ENCODE measurements at places on chromosomes 12 and 14. TPM values are rescaled to one million over a fixed set of nuclear protein-coding genes. Genes with fewer than 3 reads are reported as not detected.

- DNase-seq, result no peak
Observed at GRCh38 chr12:128450810-128451209, 183.8 kb downstream of the TMEM132C start.

GRCh38 chr12:1319212-1319611 lies 275.2 kb downstream of the FBXL14 start:
- no peak for DNase-seq

The TAS2R20 gene
- total RNA-seq, result 1.2 TPM

The GZMB gene
- not detected for total RNA-seq

- no peak for DNase-seq
Observed at GRCh38 chr12:133233993-133234564, 1.6 kb downstream of the ANHX start.

The AMN gene
- not detected for total RNA-seq

DNA sequence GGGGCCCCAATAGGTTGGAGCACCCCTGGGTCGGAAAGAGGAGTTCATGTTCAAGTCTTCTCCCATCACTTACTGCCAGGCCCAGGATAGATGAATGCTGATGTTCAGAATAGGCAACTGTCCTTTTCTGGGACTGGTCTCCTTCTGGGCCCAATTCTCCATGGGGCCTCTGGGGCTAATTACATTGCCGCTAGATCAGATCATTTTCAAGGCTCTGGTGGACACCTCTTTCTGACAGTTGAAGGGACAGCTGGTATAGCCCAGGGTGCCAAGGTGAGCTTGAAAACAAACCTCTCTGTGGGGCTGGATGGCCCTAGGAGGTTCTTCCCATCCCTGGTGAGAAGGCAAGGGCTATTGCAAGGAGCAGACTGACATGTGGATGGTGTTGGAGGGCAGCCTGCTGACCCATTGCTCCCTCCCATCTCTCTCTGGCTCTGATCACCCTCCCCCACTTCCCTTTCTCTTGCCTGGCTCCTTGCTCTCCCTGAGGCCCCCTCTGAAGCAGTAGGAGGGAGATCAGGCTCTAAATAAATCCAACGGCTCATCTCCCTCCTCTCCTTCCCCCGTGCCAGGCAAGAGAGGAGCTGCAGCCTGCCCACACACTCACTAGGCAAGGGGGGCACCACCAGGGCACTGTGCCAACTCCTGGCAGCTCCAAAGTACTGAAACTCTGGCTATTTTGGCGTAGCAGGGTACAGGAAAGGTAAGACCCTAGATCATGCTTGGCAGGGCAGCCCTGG lies 1.9 kb downstream of the CACNB3 start:
- no peak for DNase-seq

- no peak for DNase-seq
Observed at GRCh38 chr14:91232603-91233002, 11.9 kb downstream of the GPR68 start.

DNA sequence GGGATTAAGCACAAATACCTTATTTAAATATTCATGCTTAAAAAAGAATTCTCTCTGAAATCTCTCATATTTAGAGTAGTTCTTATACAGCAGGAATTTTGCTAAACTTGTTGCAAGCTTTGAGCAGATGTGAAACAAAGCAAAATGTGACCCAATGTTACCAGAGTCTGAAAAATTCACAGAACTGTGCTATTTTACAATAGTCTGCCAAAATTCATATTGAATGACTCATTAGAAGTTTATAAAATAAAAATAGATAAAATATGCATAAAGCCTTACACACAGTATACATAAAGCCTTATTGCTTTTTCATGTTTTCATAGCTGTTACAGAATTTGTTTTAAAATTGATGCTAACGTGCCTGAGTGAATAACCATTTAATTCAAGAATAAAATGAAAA lies 17.8 kb upstream of the RHOJ start:
- DNase-seq, result no peak

- DNase-seq, result no peak
Observed at GRCh38 chr12:84313323-84313675, 599.3 kb downstream of the SLC6A15 start.

GRCh38 chr12:46342562-46343033 lies 30.0 kb downstream of the SLC38A2 start:
- DNase-seq, result no peak

DNA sequence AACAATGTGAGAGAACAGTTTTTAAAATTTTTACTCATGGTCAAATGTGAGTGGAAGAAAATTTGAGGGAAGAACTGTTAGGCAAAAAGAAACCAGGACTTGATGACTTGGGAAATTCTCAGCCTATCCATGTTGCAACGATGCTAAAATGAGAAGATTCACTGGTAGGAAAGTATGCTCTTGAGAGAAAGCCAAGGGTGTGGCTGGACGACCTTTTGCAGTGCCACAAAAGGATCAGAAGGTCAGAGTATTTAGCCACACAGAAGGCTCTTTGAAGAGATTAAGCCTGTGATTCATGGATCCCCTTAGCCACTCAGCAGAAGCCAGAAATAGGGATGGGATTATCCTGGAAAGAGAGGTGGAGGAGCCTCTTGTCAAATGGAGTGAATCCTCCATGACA lies 336.8 kb downstream of the LRIG3 start:
- DNase-seq, result no peak

DNA sequence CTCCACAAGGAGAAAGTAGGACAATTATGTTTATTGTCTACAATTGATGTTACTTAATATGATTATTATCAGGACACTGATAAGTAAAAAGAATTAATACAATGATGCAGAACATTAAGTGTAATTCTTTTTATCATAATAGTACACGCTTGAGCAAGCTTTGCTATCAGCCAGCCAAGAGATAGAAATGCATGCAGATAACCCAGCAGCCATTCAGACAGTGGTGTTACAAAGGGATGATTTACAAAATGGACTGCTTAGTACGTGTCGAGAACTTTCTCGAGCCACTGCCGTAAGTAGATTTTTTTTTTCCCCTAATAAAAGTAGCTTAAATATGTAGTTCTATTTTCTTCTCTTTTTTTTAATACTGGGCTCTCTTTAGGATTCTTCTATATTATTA lies 116.9 kb upstream of the AEBP2 start:
- DNase-seq, result no peak

The LMO3 gene
- total RNA-seq, result 66.1 TPM

DNA sequence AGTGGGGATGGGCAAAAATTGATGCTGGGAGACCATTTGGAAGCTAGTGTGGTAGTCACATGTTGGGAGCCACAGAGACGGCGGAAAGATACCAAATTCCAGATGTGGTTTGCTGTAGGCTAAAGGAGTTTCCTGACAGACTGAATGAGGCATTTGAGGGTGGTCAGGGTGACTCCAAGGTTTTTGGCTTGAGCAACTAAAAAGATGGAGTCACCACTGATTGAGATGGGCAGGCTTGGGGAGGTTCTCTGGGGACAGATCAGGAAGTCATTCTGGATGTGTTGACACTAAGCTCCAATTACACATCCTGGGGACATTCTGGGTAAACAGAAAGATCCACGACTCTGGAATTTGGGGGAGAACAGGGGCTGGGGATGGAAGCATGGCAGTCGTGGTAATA lies 15.5 kb upstream of the SERPINA9 start:
- no peak for DNase-seq

DNA sequence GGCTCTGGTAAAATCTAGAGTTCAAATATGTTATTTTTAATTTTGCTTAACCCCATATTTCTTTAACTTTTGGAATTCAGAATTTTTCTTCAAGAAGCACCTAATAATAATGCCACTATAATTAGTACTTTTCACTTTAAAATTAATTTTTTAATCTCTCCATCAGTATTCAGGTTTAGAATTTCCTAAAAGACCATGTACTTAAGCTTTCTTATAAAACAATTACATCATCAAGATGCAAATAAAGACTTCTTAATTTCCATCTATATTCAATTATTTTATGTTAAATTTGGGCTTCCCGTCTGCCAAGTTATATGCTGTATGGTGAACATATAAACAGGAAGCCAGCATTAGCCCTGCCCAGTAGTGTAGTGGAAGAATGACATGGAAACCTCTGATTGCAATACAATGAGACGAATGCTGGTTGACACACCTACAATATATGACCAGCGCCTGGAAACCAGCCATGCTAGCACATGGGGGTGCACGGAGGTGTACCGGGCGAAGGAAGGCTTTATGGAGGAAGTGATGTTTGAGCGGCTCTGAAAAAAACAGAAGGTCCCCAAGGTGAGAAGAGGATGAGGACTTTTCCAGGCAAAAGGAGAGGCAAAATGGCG lies 82.2 kb downstream of the LLPH start:
- no peak for DNase-seq

The CLEC14A gene
- total RNA-seq, result 35.0 TPM

DNA sequence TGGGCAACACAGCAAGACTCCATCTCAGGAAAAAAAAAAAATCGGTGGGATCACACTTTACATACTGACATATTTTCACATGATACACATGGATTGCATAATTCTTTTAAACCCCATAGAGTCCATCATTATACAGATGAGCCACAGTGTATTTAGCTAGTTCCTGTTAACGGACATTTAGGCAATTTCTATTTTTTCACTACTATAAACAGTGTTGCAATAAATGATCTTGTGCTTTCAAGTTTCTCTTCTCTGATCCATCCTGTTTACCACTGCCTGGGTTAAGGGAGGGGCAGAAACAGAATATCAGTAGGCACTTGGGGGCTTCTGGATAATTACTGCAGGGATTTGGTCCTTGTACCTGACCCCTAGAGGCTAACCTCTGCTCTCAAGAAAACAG lies 43.4 kb upstream of the SPTLC2 start:
- no peak for DNase-seq

GRCh38 chr12:57764662-57765002 lies 2.2 kb downstream of the CYP27B1 start:
- DNase-seq, result no peak

- peak; percentile 55 for DNase-seq
Observed at GRCh38 chr12:131194166-131194565, 240.5 kb downstream of the ADGRD1 start.

DNA sequence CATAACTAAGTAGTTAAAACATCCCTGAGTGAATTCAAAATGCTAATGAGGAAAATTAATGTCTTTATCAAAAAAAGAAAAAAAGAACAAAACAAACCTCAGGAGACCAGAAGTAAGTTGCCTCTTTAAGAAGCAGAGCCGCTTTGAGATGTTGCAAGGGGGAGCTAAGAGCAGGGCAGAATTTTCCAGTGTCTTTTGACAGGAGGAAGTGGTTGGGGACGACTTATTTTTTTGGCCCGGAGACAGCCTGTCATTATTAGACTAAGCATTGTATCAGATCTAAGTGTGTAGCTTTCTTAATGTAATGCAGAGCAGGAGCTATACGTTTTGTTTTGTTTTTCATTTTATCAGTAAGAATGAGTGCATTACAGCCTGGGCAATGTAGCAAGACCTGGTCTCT lies 206.6 kb downstream of the CACNA1C start:
- no peak for DNase-seq

DNA sequence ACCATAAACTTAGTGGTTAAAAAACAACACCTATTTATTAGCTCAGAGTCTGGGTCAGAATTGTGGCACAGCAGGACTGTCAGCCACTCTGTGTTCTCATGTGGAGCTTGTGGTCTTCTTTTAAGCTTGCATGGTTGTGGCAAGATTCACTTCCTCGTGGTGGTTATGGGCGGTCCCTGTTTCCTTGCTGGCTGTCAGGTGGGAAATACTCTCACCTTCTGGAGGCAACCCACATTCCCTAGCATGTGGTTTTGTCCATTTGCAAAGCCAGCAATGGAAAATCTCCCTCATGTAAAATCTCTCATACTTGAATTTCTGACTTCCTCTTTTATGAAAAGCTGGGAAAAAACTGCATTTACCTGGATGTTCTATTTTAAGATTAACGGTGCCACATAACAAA lies 229.8 kb downstream of the ALX1 start:
- no peak for DNase-seq

DNA sequence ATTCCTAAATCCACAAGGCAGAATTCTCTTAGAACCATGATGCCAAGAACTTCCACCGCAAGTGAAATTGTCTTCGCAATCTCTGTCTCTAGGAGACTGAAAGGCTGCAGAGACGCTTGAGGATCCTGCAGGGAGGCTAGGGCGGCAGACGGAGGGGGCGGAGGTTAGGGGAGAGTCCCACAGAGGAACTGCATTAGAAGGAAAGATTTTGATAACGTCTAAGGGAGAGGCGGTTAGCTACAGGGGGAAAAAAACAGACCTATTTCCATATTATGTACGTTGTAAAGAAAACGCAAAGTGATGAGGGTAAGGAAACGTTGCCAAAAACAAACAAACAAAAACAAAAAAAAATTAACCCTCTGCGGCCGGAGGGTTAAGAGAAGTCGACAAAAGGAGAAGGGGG lies 595 bp downstream of the KLHL28 start:
- no peak for DNase-seq

DNA sequence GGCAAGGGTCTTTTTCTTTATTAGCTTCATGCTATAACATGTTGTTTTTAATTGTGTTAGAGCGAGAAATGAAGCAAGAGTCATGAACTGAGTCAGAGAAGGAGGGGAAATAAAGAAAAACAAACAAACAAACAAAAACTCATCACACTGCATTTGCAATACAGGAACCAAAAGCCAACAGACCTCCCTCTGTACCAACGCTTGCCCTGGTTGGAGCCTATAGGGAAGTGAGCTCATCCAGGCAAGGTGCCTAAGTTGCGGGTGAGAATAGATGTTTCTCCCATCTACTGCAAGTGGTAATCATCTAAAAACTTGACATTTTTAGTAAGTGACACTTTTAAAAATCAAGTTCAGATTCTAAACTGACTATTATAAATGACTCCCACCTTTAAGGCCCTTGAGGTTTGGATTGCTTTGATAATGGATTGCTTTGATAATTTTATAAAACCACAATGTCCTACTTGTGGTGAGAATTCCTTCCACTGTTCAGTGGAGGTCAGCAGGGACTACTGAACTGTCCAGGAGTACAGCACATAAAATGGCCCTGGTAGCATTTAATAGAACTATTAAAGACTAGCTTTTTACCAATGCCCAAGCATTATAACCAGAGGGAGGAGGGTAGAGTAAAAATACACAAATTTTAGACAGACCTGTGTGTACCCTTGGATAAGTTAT lies 31.3 kb downstream of the SLC38A1 start:
- DNase-seq, result no peak

- no peak for DNase-seq
Observed at GRCh38 chr14:68950111-68950510, 29.0 kb downstream of the ACTN1 start.

- DNase-seq, result no peak
Observed at GRCh38 chr14:82872494-82872893, 1338.8 kb upstream of the SEL1L start.

The COPZ1 gene
- total RNA-seq, result 47.1 TPM

The VWF gene
- total RNA-seq, result 324 TPM

The FAM181A gene
- not detected for total RNA-seq

The CIDEB gene
- total RNA-seq, result 6.7 TPM

GRCh38 chr12:15831315-15831978 lies 42.3 kb upstream of the EPS8 start:
- no peak for DNase-seq

The GALNT8 gene
- 2.7 TPM for total RNA-seq

GRCh38 chr12:95940514-95940913 lies 1.9 kb downstream of the CCDC38 start:
- DNase-seq, result no peak

The KLRC4 gene
- total RNA-seq, result not detected

- no peak for DNase-seq
Observed at GRCh38 chr14:99401211-99401610, 79.4 kb downstream of the SETD3 start.

GRCh38 chr12:124902916-124903315 lies 11.5 kb downstream of the UBC start:
- no peak for DNase-seq
